ENCODE measurements at places on chromosomes 2 and 18. TPM values are rescaled to one million over a fixed set of nuclear protein-coding genes. Genes with fewer than 3 reads are reported as not detected.

ZNF385B gene
- total RNA-seq: 0.81 TPM

G6PC2 gene
- total RNA-seq: not detected

PSD4 gene
- total RNA-seq: 46.6 TPM

KCTD1 gene
- total RNA-seq: 15.8 TPM

EVA1A gene
- total RNA-seq: 70.8 TPM

GRCh38 chr18:62453864-62454263 is 69.0 kb upstream of the ZCCHC2 start:
- no peaks in the 10 kb centered on the region for H3K36me3 ChIP-seq
- no peaks in the 10 kb centered on the region for H3K27me3 ChIP-seq
- no peak overlapping the region for H3K4me3 ChIP-seq
- peaks cover 26% of the 10 kb centered on the region for H3K4me1 ChIP-seq
- no peak for DNase-seq

DNA sequence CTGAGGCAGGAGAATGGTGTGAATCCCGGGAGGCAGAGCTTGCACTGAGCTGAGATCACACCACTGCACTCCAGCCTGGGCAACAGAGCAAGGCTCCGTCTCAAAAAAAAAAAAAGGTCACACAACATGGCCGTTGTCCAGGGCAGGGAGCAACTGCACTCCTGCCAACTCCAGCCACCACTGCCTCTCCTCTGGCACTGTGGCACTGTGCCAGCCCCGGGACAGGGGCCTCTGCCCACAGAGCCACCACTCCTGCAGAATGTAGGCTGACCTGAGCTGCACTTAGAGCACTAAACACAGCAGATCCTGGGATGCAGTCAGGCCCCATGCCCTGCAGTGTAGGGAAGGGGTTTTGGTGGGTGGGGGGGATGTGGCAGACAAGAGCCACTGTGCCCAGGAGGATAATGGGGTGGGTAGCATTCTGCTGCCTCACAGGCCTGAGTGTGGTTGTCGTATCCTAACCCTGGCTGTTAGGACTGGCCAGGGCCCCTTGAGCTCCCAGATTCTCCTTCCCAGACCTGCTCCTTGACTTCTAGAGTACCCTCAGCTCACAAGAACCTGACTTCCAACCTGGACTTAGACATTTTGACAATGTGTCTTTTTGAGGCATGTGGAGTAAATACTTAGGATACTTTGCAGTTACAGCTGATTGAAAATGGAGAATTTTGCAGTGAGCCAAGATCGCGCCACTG is 69.4 kb upstream of the SH3RF3 start:
- H3K4me3 ChIP-seq: no peak overlapping the region
- no peak overlapping the region for H3K27ac ChIP-seq
- H3K4me1 ChIP-seq: no peaks in the 10 kb centered on the region
- no peaks in the 10 kb centered on the region for H3K36me3 ChIP-seq
- H3K27me3 ChIP-seq: no peaks in the 10 kb centered on the region

DNA sequence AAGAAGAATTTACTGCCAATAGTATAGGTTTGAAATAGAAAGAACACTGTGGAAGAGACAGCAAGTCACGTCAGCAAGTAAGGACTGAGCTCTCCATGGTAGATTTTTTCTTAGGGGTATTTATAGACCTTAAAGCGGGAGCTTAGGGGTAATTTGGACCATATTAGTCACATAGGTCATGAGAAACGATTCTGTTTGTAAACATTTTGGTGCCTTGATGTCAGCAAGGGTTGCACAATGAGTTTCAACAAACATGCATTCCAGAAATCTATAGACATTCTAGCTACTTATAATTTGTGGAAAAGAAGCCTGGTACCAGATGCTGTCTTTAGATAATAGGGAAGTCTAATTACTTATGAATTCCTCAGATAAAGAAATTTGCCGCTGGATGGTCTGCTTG is 624.7 kb downstream of the TDRD15 start:
- H3K27ac ChIP-seq: no peak overlapping the region
- DNase-seq: no peak
- H3K27me3 ChIP-seq: no peaks in the 10 kb centered on the region

All from PC-3 (cell line).